Aorta (tissue), 5 donors: ENCODE measurements at places on chromosomes 12 and 14. TPM values are rescaled to one million over a fixed set of nuclear protein-coding genes. Genes with fewer than 3 reads are reported as not detected.

The GALNT8 gene
- 6.9 TPM for total RNA-seq

The LRR1 gene
- total RNA-seq: 5.2 TPM

The KLRD1 gene
- total RNA-seq: 4.4 TPM

DNA sequence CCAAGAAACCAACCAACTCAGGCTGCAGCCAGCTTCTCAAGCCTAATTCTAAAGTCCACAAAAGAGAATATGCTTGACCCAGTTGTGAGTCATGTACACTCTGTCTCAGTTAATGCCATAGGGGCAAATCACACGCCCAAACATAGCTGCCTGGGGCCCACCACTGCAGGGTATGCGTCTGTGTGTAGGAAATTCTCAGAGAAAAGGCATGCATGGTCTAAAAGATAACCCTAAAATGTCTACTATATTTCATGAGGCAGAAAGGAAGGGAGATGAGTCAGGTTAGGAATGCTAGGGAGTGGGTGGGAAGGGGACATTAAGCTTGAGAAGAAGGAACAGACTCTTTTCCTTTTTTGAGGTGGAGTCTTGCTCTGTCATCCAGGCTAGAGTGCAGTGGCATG lies 22.3 kb upstream of the SPTLC2 start:
- no peaks in the 10 kb centered on the region for H3K27me3 ChIP-seq
- H3K4me1 ChIP-seq: no peaks in the 10 kb centered on the region
- H3K4me3 ChIP-seq: no peak overlapping the region
- H3K36me3 ChIP-seq: no peaks in the 10 kb centered on the region

GRCh38 chr12:107801150-107801549 lies 26.6 kb downstream of the ASCL4 start:
- no peak for DNase-seq
- no peaks in the 10 kb centered on the region for H3K27me3 ChIP-seq
- H3K27ac ChIP-seq: no peak overlapping the region
- H3K4me3 ChIP-seq: no peak overlapping the region
- no peaks in the 10 kb centered on the region for H3K36me3 ChIP-seq

GRCh38 chr14:103443111-103443510 lies 57.9 kb downstream of the MARK3 start:
- no peak overlapping the region for H3K4me3 ChIP-seq
- no peaks in the 10 kb centered on the region for H3K4me1 ChIP-seq
- H3K27me3 ChIP-seq: no peaks in the 10 kb centered on the region
- no peaks in the 10 kb centered on the region for H3K36me3 ChIP-seq
- no peak for DNase-seq

The TSPAN19 gene
- total RNA-seq: not detected

The CCDC85C gene
- total RNA-seq: 6.4 TPM

DNA sequence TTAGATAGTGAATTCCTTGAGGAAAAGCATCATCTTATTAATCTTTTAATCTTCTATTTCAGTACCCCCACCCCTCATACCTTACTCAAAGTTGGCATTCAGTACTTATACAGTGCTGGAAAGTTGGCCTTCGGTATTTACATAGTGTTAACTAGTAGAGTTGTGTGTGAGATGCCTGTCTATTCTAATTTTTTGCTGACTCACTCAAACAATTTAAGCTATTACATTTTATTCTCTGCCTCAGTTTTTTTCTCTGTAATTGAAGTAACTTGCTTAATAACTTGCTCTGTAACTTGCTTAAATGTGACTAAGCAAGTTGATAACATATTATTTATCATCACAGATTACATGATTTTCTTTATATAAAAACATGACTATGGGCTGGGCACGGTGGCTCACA lies 20.3 kb downstream of the DNAL1 start:
- no peak overlapping the region for H3K27ac ChIP-seq
- no peaks in the 10 kb centered on the region for H3K4me1 ChIP-seq
- no peaks in the 10 kb centered on the region for H3K27me3 ChIP-seq
- H3K4me3 ChIP-seq: no peak overlapping the region

The KIF5A gene
- 3.5 TPM for total RNA-seq

- no peaks in the 10 kb centered on the region for H3K36me3 ChIP-seq
- no peak overlapping the region for H3K4me3 ChIP-seq
- H3K27me3 ChIP-seq: no peaks in the 10 kb centered on the region
- H3K4me1 ChIP-seq: no peaks in the 10 kb centered on the region
- no peak overlapping the region for H3K27ac ChIP-seq
Measured at GRCh38 chr12:103247531-103247930, 248.2 kb downstream of the C12orf42 start.

GRCh38 chr14:44778604-44779003 lies 183.1 kb downstream of the KLHL28 start:
- DNase-seq: no peak
- H3K36me3 ChIP-seq: no peaks in the 10 kb centered on the region
- H3K4me1 ChIP-seq: no peaks in the 10 kb centered on the region
- H3K27me3 ChIP-seq: peaks cover 4% of the 10 kb centered on the region

DNA sequence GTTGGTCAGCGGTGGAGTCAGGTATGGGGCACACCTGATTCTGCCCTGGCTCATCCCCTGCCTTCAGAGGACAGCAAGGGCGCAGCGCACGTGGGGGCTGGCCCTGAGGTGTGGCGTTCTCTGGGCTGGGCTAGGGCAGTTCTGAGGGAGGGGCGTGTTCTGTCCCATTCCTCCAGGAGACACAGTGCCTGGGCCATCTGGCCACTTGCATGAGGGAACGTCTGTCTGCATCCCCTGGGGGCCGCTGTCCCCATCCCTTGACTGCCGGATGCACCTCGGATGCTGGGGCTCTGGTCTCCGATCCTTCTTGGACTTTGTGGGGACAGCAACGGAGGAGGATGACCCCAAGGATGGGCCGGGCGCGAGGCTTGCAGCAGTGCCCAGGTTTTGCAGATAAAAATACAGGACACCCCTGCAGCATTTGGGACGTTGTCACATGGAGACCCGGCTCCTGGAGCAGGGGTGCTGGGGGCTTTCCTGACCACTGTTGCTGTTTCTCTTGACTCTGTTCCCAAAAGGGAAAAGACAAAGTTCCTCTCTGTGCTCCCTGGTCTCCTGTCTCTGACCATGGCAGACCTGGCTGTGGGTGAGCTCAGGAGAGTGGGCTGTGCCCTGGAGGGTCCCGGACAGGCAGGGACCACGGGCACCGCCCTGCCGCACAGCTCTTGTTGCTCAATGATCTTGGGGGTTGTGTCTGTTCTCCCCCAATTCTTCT lies 6.9 kb downstream of the MTA1 start:
- no peak overlapping the region for H3K27ac ChIP-seq
- no peak overlapping the region for H3K4me3 ChIP-seq
- H3K36me3 ChIP-seq: no peaks in the 10 kb centered on the region

- DNase-seq: no peak
- no peaks in the 10 kb centered on the region for H3K36me3 ChIP-seq
- H3K27ac ChIP-seq: no peak overlapping the region
- H3K4me3 ChIP-seq: no peak overlapping the region
Measured at GRCh38 chr12:109695961-109696461, 17.6 kb upstream of the FAM222A start.

The MAP3K9 gene
- total RNA-seq: 1.5 TPM

The GIT2 gene
- total RNA-seq: 78.0 TPM

- H3K4me3 ChIP-seq: no peak overlapping the region
- no peaks in the 10 kb centered on the region for H3K4me1 ChIP-seq
- H3K27me3 ChIP-seq: no peaks in the 10 kb centered on the region
- peak; percentile 86 for DNase-seq
Measured at GRCh38 chr12:110371408-110372055, 32.0 kb downstream of the ANAPC7 start.

GRCh38 chr12:4353785-4354208 lies 25.7 kb downstream of the FGF23 start:
- no peak overlapping the region for H3K4me3 ChIP-seq
- peaks cover 6% of the 10 kb centered on the region for H3K36me3 ChIP-seq
- DNase-seq: no peak
- H3K27me3 ChIP-seq: no peaks in the 10 kb centered on the region
- no peaks in the 10 kb centered on the region for H3K4me1 ChIP-seq

DNA sequence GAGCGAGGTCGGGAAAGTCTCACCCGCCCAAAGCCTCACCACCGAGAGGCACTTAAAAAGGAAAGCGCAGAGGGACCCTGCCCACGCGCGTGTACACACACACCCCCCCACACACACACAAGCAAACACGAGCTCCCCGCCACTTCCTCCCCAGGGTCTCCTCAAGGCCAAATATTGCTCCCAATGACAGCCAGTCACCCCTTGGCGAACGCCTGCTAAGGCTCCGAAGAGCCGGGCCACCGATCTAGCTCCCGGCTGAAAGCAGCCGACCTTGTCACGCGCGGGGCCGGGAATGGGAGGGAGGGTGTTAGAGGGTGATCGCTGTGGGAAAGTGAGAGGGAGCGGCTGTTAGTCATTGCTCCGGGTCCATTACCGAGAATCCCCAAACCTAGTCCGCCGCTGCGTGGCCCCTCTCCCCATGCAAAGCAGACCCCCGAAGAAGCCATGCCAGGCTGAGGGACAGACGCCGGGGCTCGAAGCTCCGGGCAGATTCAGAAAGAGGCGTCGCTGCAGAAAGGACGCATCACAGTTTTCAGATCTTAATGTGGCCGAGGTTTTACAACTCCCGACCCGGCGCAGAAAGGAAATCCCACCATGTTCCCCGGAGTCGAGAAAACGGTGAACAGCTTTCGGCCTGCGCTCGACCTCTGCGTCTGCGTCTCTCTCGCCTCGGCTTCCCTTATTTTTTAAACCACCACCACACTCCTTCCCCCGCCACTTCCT lies 2.6 kb downstream of the BMP4 start:
- H3K27me3 ChIP-seq: no peaks in the 10 kb centered on the region
- no peaks in the 10 kb centered on the region for H3K4me1 ChIP-seq
- peak; percentile 85 for DNase-seq
- H3K27ac ChIP-seq: no peak overlapping the region
- no peaks in the 10 kb centered on the region for H3K36me3 ChIP-seq

The CLEC14A gene
- 56.0 TPM for total RNA-seq

- H3K36me3 ChIP-seq: no peaks in the 10 kb centered on the region
- H3K27me3 ChIP-seq: no peaks in the 10 kb centered on the region
- no peak for DNase-seq
- H3K4me1 ChIP-seq: no peaks in the 10 kb centered on the region
- H3K27ac ChIP-seq: no peak overlapping the region
Measured at GRCh38 chr14:49989966-49990365, 97.1 kb downstream of the ARF6 start.

- DNase-seq: no peak
- H3K4me1 ChIP-seq: no peaks in the 10 kb centered on the region
- H3K36me3 ChIP-seq: no peaks in the 10 kb centered on the region
- H3K27ac ChIP-seq: no peak overlapping the region
Measured at GRCh38 chr14:91575469-91576208, 65.5 kb upstream of the PPP4R3A start.

- no peak overlapping the region for H3K4me3 ChIP-seq
- no peaks in the 10 kb centered on the region for H3K27me3 ChIP-seq
- DNase-seq: no peak
- H3K36me3 ChIP-seq: no peaks in the 10 kb centered on the region
- no peak overlapping the region for H3K27ac ChIP-seq
Measured at GRCh38 chr12:111310076-111310870, 58.6 kb downstream of the PHETA1 start.

DNA sequence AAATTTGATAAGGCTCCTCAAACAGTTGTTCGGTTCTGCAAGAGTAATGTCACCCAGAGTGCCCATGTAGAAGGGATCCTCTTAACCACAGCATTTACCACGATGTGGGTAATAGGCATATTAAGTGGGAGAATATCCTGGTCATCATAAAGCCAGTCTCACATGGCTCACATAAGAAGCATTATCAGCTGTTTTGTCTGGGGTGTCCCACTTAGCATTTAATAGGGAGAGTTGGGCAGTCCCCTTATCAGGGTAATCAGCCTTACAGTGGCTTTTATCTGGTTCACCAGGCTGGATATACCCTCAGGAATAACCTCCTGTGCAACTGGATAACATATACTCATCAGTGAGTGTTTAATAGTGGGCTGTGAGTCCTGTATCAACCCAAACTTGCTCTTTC lies 12.9 kb upstream of the TMEM263 start:
- no peaks in the 10 kb centered on the region for H3K27me3 ChIP-seq
- H3K27ac ChIP-seq: no peak overlapping the region
- no peak for DNase-seq
- no peaks in the 10 kb centered on the region for H3K36me3 ChIP-seq
- H3K4me3 ChIP-seq: no peak overlapping the region
- no peaks in the 10 kb centered on the region for H3K4me1 ChIP-seq

- H3K36me3 ChIP-seq: no peaks in the 10 kb centered on the region
- no peak overlapping the region for H3K27ac ChIP-seq
- no peak for DNase-seq
- no peak overlapping the region for H3K4me3 ChIP-seq
Measured at GRCh38 chr12:51382173-51382572, 9.0 kb downstream of the GALNT6 start.

- DNase-seq: peak; percentile 89
- peak overlapping the region; percentile 91 for H3K4me3 ChIP-seq
- no peaks in the 10 kb centered on the region for H3K27me3 ChIP-seq
- no peaks in the 10 kb centered on the region for H3K36me3 ChIP-seq
- peak overlapping the region; percentile 39 for H3K27ac ChIP-seq
- H3K4me1 ChIP-seq: no peaks in the 10 kb centered on the region
Measured at GRCh38 chr14:31419967-31420318, 407 bp downstream of the HEATR5A start.

The CMKLR1 gene
- total RNA-seq: 41.9 TPM

GRCh38 chr14:34826661-34827060 lies 48.5 kb downstream of the BAZ1A start:
- H3K36me3 ChIP-seq: no peaks in the 10 kb centered on the region
- H3K4me3 ChIP-seq: no peak overlapping the region
- DNase-seq: no peak

GRCh38 chr12:121514184-121514742 lies 66.6 kb downstream of the KDM2B start:
- DNase-seq: no peak
- H3K27me3 ChIP-seq: no peaks in the 10 kb centered on the region
- no peak overlapping the region for H3K27ac ChIP-seq
- H3K4me1 ChIP-seq: no peaks in the 10 kb centered on the region

- no peaks in the 10 kb centered on the region for H3K36me3 ChIP-seq
- DNase-seq: no peak
- no peaks in the 10 kb centered on the region for H3K4me1 ChIP-seq
- no peak overlapping the region for H3K4me3 ChIP-seq
- H3K27me3 ChIP-seq: no peaks in the 10 kb centered on the region
Measured at GRCh38 chr14:31950764-31951637, 126.1 kb upstream of the ARHGAP5 start.

- no peaks in the 10 kb centered on the region for H3K27me3 ChIP-seq
- DNase-seq: no peak
- H3K4me1 ChIP-seq: no peaks in the 10 kb centered on the region
Measured at GRCh38 chr12:115312901-115313300, 628.9 kb upstream of the TBX3 start.

DNA sequence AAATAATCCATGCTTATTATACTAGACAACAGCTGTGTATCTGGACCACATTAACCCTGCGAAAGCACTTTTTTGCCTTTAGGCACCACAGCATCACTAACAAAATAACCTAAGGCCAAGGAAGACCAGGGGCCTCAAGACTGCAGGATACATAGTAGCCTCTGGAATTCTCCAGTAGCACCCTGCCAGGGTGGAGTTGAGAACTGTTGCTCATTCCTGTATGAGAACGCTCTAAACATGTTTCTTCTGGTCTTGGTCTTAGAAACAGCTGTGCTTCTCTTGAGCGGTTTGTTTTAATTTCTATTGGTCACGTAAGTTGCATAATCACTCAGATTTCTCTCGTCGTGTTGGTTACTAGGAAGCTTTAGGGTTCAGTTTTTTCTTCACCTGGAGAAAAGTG lies 7.9 kb downstream of the B4GALNT3 start:
- peak overlapping the region; percentile 50 for H3K27ac ChIP-seq
- H3K27me3 ChIP-seq: no peaks in the 10 kb centered on the region
- H3K4me3 ChIP-seq: no peak overlapping the region
